ENCODE measurements at places on chromosomes 1 and 21.
A peak's percentile ranks its signal among the peaks of the same experiment; 100 is the strongest.

DNA sequence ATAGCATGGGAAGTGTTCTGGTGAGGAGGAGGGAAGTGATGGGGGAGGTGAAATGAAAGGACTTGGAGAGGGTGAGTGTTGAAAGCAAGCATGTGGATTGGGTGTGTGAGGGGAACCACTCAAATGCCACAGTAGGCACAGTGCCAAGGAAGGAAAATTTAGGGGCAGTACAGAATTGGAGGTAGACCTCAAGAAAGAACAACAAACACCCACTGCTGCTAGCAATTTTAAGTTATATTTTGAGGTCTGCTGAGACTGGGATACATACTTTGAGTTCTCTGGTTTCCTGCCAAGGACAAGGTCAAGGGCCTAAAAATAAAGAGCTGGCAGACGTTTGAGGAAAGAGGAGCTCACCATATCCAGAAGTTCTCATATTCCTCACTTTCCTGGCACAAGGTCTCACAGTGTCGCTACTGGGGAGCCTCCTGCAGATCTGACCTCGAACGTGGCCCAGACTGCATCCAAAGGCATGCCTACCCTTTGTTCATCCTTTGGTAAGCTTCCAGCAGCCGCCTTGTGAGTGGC lies 104.0 kb downstream of the BRINP2 start:
- DNase-seq, result no peak

GRCh38 chr21:33229099-33229783 lies 497 bp upstream of the IFNAR2 start:
- DNase-seq, result no peak

DNA sequence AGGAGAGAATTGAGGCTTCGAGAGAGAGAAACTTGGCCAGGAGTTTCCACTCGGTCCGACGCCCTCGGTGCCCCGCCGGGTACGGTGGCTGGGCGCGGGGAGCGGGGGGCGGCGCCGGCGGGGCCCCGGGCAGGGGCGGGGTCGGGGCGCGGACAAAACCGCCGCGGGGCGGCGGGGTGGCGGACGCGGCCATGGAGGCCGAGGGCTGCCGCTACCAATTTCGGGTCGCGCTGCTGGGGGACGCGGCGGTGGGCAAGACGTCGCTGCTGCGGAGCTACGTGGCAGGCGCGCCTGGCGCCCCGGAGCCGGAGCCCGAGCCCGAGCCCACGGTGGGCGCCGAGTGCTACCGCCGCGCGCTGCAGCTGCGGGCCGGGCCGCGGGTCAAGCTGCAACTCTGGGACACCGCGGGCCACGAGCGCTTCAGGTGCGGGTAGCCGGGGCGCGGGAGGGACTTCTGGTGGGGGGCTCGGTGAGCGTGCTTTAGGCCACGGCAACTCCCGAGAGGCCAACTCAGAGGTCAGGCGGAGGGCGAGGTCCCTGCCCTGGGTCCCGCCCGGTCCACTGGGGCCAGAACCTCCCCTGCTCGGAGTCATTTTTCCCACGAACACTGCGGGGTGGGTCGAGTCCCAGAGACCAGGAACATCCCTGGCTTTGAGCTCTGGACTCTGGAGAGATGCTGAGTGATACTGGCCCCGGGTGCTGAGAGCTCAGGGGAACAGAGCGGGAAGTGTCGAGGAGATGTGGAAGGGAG lies 431 bp downstream of the RAB42 start:
- DNase-seq, result no peak

DNA sequence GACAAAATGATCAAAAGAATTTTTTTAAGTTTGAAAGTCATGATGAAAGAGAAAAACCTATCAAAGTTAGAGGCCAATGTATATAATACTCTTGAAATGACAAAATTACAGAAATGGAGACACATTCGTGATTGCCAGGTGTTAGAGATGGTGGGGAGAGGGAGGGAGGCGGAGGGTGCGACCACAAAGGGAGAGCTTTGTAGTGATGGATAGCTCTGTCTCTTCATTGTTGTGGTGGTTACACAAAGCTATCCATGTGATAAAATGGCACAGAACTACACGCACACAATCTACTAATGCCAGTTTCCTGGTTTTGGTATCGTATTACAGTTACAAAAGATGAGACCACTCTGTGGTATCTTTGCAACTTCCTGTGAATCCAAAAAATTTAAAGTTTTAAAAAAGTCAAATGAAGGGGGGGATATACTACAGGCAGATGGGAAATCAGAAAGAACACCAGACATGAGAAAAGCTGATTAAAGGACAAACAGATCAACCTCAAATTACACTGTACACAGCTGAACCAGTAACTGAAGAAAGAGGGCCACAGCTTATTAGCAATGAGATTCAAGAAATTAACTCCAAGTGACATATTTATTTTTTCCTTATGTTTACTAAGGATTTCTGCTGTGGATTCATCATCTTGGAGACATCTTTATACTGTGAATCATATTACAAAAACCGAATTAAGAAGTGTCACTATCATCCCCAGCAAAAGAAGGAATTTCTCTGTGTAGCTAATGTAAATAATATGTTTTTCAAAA lies 199.1 kb downstream of the SLC45A1 start:
- DNase-seq, result peak; percentile 33

DNA sequence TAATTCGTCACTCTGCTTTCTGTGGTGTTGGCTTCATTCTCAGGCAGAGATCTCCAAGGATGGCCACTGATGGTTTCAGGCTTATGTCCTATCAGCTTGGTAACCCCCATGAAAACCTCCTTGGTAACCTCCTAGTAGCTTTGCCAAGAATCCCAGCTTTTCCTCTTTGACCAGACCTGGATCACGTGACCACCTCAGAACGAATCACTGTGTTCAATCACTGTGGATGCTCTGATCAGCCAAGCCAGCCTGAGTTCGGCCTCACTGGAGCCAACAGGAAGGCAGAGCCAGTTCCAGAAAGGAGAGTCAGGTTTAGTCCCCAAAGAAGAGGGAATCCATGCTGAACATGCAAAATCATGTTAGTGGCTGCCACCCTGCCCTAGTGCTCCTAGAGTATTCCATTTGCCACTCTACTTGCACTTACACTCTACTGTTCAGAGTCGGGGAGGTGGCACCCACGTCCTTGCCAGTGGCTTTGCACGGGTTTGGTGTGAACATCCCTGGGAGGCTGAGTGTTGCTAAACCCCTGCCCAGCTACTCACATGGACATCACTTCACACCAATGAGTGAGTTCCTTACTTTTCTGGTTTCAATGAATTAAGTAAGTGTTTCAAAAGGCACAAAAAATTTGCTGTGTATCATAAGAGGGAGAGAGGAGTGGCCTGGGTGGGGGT lies 33.5 kb upstream of the SSBP3 start:
- no peak for DNase-seq

All from stimulated activated CD4-positive, alpha-beta T cell treated with anti-CD3 and anti-CD28 coated beads, Interleukin-4, amount 100 ng/mL, for 24 hours (primary cell).